ENCODE measurements at places on chromosomes 1 and 21. TPM values are rescaled to one million over a fixed set of nuclear protein-coding genes. Genes with fewer than 3 reads are reported as not detected.

- DNase-seq = no peak
These were observed 201.0 kb downstream of the HS2ST1 start for GRCh38 chr1:87115317-87115890.

GRCh38 chr1:2479618-2480017, 3.5 kb downstream of the PLCH2 start:
- no peak for DNase-seq

Gene CHIT1
- total RNA-seq = not detected

Gene SPOCD1
- total RNA-seq = not detected

GRCh38 chr1:45892068-45892785, 88.8 kb downstream of the MAST2 start:
- no peak for DNase-seq

Gene SH2D2A
- not detected for total RNA-seq

DNA sequence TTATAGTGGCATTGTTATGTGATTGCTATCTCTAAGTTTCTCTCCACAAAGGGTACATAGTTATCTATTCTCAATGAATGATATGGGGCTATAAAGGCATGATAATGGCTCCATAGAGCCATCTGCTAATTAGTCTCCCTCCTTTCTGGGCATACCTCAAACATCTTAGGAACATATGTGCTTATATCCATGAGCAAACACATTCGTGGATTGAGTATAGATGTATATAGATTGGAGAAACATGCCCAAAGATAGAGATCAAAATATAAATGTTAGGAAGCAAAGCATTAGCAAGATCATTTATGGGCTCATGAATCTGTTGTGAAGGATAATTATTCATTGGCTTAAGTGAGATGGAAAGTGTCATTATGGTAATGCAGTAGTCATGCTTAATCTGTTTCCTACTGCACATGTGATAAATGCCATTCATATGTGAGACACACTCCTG, 155.8 kb upstream of the UBE2U start:
- no peak for DNase-seq

Gene FOXD2
- 0.31 TPM for total RNA-seq

DNA sequence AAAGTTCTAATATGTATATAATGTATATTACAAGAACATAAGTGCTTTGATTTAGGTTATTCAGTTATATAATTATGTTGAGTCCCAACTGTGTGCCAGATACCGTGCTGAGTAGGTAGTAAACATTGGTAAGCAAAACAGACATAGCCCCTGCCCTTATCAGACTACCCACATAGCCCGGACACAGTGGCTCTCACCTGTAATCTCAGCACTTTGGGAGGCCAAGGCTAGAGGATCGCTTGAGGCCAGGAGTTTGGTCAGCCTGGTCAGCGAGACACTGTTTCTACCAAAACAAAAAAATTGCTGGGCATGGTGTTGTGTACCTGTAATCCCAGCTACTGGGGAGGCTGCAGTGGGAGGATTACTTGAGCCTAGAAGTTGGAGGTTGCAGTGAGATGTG, 30.7 kb downstream of the RNF11 start:
- DNase-seq = no peak

Gene A3GALT2
- total RNA-seq = not detected

- DNase-seq = no peak
These were observed 24.0 kb upstream of the CDK18 start for GRCh38 chr1:205480349-205480985.

All from occipital lobe (tissue), 3 donors.